ENCODE measurements at places on chromosomes 3 and 15.

- DNase-seq = no peak
Measured at GRCh38 chr3:38618343-38618742, 31.1 kb downstream of the SCN5A start.

DNA sequence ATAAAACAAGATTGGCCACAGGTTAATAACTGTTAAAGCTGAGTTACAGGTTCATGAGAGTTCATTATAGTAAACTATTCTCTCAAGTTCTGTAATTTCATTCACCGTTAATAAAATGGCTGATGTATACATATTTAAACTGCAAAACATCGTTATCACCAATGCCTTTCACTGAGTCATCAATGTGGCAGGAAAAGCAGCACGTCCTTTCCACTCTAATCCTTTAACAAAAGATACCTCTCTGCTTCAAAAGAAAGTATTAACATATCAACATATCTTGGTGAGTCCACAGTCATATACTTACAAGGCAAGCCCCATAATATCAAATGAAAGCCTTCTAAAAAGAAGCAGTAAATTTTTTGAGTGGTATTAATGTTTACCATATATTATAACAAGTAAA is 54.5 kb downstream of the UACA start:
- no peak for DNase-seq

DNA sequence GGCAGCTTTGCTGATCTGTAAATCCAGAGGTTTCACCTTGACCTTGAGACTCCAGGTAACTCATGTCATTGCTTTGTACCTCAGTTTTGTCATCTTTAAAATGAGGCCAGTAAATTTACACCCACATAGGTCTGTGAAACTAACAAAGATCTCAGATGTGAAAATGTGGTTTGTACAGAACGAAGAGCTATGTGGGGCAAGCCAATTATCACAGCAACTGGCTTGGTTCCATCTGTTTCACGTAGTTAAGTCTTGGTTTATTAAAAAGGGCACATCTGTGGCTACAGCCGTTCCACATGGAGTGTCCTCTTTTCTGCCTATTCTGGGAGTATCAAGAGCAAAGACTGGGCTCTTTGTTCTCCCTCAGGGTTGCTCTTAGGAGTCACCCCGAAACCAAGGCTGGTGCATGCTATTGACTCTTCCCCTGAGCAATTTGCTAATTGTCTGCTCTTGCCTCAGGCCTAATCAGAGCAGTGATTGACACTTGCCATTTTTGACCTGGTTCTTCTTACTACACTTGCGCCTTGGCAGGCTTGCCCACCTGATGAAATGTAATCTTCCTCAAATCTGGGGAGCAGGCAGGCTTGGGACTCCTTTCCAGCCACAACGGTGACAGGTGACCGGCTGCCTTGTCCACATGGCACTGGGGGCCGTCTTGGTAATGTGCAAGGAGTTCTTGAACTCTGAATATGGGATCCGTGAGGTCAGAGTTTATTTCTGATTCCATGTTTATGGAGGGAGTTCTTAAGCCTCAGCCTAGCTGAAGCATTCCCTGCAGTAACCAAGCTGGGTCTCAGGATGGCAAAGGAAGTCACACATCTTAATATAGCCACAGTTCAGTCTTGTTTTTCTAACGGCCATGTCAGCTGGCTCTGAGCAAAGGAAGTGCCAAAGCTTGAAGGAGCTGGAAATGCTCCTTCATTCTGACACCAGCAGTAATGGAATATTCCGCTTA is 40.1 kb downstream of the EAF1 start:
- DNase-seq = no peak

DNA sequence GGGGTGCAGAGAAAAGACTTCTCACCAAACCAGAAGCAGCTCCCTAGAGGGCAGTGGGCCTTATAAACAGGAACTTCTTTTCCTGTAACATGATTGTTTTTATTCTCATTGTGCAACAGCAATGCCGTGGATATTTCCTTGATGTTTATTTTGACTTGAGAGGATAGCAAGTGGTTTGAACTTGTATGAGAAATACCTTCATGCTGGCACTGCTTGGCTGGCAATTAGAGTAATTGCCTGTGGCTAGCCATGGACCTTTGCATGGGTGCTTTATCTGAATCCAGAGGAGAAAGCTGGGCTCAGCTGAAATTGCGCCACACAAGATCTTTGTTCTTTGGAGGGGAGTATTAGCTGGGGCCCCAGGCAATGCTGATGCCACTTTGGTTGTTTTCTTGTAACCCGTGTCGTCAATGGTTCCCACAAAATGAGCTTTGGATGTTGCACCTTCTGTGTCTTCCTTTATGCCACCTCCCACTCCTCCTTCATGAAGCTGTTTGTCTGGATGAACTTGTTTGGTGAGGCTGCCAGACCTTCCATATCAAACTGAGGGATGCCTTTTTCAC is 37.9 kb downstream of the CMTM8 start:
- DNase-seq = no peak

DNA sequence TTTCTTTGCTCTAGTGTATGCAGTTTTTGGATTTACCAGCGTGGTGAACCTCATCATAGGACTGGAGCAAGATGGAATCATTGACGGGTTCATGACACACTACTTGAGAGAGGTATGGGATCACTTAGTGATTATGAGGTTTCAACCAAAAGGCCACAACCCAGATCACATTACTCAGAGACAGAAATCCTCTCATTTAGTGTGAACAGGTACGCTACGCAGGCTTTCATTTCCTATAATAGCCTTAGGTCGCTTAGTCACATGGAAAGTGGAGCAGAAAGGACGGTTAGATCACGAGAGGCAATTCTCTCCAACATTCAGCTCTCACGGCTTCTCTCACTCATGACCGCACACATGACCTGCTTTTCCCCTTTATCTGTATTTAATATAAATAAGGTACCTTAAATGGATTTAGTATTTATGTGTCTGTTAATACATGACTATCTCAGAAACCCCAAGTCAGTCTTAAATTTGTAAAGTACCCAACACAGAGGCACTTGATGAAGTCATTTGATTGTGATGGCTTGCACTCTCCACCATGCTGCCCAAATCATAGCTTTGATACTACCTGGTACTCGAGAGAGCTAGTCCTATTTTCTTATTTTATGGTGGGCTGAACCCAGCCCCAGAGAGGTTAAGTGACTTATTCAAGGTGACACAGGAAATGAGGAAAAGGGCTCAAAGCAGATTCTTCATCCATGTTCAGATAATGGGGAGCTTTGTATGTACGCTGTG is 8.6 kb downstream of the TM6SF1 start:
- no peak for DNase-seq

GRCh38 chr3:128488636-128488990 is 4.4 kb downstream of the GATA2 start:
- DNase-seq = no peak

DNA sequence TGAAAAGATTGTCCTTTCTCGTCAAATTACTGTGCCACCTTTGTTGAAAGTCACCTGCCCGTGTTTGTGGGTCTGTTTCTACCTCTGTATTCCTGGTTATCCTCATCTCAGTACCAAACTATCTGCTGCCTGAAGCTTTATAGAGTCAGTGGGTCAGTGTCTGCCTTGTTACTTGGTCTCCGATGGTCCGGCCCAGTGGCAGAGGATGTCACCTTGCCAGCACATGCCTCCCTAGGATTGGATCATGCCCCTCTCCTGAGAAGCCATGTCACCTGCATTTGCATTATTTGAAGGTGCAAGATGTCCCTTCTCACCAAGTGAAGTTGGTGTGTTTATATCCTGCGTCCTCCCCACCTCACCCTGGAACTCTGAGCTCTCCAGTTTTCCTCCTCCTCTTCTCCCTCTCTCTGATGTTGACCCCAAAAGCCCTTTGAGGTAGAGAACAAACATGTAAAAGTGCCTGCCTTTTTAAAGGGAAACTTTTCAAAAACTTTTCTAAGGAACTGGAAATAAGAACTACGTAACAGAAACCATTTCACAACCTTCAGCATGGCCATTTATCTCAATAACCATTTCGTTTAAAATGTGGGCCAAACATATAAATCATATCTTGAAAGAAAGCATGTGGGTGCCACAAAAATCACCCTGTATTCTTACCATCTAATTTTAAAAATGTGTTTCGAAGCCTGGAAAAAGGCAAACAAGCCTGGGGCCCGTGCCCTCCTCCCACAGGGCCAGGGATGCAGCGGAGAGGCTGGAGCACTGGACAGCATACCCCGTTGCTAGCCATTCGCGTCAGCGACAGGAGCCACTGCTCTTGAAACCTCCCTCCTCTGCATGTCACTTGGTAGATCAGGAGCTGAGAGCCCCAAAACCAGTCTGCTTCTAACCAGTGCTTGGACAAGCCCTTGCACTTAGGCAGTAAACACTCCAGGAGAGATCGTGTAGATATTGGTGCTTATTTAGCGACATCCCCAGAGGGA is 102.1 kb downstream of the VGLL4 start:
- no peak for DNase-seq

- DNase-seq = no peak
Measured at GRCh38 chr3:179933080-179933479, 103.7 kb downstream of the PEX5L start.

GRCh38 chr3:186825872-186826409 is 16.6 kb upstream of the ADIPOQ start:
- no peak for DNase-seq

- DNase-seq = no peak
Measured at GRCh38 chr3:76943671-76944070, 96.2 kb upstream of the ROBO2 start.

DNA sequence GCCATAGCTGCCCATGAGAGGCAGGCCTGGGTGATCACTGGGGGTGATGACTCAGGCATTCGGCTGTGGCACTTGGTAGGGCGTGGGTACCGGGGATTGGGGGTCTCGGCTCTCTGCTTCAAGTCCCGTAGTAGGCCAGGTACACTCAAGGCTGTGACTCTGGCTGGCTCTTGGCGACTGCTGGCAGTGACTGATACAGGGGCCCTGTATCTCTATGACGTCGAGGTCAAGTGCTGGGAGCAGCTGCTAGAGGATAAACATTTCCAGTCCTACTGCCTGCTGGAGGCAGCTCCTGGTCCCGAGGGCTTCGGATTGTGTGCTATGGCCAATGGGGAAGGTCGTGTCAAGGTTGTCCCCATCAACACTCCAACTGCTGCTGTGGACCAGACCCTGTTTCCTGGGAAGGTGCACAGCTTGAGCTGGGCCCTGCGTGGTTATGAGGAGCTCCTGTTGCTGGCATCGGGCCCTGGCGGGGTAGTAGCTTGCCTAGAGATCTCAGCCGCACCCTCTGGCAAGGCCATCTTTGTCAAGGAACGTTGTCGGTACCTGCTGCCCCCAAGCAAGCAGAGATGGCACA is 5.3 kb downstream of the WDR6 start:
- no peak for DNase-seq

GRCh38 chr3:138593488-138594149 is 441 bp downstream of the CEP70 start:
- DNase-seq = no peak

DNA sequence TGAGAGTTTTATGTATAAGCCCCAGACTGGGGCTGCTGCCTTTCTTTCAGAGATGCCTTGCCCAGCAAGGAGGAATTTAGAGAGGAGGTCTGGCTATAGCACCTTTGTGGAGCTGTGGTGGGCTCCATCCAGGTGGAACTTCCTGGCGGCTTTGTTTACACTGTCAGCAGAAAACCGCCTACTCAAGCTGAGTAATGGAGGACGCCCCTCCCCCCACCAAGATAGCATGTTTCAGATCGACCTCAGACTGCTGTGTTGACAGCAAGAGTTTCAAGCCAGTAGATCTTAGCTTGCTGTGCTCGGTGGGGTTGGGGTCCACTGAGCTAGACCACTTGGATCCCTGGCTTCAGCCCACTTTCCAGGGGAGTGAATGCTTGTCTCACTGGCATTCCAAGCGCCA is 155.6 kb downstream of the STXBP5L start:
- no peak for DNase-seq

GRCh38 chr3:42043099-42043813 is 47.9 kb upstream of the TRAK1 start:
- DNase-seq = no peak

DNA sequence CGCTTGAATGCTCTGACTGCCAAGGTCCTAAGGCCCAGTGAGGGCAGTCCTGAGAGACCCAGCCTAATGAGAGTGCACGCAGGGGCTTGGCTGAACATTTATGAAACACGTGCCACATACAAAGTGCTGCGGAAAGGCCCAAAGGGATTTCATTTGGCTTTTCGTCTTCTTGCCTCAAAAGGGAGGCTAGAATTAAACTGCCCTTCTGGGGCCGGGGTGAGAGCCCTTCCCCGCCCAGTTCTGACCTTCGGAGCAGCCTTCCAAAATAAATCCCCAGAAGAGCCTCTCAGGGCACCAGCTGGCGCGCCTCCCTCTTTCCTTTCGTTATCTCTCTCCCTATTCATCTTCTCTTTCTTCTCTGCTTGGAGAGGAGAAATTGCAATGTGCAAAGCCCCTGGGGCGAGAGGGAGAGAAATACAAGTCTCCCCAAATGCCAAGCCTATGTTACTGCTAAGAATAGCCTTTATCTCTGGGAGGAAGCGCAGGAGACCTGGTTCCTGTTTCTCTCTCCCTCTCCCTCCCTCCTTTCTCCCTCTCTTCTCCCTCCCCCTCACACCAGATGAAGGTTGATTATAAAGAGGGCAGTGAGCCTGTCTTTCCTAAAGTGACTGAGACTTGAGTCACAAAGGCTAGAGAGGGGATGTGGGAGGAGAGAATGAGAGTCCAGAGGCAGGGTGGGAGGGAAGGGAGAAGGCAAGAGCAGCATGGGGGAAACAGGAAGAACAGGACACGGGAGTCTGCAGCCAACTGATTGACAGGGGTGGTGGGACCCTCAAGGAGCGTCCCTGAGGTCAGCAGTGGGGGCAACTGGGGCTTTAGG is 36.7 kb upstream of the NDUFB4 start:
- no peak for DNase-seq

DNA sequence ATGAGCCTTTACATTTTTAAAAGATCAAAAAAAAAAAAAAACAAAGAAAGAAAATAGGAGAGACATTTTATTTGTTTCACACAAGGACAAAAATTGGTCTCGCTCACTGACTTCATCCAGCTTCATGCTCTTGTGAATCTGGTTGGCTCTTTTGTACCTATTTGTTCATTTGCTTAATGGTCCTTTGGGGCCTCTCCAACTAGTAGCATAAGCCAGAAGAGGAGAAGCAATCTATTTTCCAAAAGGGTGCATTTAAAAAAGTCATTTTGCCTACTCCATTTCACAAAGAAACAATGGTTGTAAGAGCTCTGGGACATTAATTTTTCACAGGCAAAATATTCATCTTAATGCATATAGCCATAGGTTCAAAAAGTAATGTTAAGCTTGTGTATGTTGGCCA is 168.3 kb upstream of the ADAMTS9 start:
- no peak for DNase-seq

DNA sequence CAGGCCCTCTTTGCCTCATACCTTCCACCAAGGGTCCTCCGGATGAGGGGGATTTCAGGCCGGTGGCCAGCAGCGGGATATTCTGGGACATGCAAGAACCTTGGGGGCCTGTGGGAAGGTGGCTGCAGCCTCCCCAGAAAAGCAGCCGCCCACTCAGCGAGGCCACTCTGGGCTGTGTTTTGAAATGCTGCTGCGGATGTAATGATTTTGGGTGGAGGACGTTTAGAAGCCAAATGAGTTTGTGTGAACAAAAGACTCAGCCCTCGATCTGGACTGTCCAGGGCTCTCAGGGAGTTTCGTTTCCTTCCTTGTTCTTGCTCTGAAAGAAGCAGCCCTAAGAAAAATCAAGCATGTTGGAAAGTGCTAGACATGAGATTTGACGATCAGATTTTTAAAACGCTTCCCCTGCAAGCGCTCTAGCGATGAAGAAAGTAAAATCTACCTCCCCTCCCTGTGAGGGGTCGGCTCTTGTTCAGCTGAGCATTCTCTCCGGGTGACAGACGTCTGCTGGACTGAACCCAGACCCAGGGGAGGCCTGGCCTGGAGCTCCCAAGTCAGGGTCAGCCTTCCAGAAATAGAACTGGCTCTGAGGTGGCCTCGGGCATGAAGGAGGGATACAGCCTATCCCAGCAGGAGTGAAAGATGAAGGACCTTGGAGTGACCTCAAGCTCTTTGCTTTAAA is 12.9 kb downstream of the HEG1 start:
- DNase-seq = no peak
